Fibroblast of the aortic adventitia (primary cell): ENCODE measurements at places on chromosomes 7 and 10. TPM values are rescaled to one million over a fixed set of nuclear protein-coding genes. Genes with fewer than 3 reads are reported as not detected.

Gene LYZL2
- not detected in 2 replicates for total RNA-seq

Gene XRCC2
- 1.1 and 8.1 TPM in 2 replicates for total RNA-seq

DNA sequence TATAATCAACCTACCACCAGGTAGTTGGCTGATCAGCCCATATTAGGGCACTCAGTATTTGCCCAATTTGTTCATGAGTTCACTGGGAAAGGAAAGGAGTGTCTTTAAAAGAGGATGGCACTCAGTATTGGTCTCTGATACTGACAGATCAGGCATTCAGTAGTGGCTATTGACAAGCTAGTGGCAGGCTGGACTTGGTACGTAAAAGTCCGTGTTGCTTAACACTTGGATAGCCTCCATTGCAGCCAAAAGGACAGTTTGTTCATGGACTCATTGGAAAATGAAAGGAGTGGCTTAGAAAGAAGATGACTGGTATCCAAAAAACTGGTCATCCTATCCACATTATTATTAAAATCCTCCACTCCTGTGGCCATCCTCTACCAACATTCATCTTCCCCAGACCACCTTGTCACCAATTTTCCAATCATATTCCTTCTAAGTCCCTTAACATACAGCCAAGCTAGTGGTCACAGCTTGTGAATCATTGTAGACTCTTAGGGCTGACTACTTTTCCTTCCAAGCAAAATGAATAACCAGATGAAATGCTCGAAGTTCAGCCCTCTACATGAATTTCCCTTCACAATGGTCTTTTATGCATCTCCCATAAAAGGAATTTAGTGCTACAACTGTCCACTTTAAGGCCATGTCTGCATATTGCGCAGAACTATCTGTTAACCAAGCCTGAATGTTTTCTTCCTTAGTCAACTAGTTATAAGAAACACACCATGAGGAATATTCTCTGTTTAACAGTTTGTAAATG, 78.6 kb upstream of the MAGI2 start:
- no peak for DNase-seq

DNA sequence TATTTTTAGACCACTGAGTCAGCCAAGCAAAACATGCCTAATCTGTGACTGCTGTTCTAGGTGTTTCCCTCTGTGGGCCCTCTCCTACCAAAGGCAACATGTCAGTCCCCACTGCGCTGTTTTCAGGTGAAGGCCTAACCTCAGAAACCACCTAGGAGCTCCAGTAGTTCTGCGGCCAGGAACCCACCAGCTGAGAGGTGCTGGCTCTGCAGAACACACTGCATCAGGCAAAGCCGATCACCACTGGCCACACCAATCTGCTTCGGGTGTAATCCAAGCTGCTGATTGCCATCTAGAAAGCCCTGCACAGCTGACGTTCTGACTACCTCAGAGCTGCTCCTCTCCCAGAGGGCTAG, 14.9 kb downstream of the CAMK2G start:
- DNase-seq = no peak

Gene SSC4D
- total RNA-seq = 0.36 and 1.5 TPM in 2 replicates

DNA sequence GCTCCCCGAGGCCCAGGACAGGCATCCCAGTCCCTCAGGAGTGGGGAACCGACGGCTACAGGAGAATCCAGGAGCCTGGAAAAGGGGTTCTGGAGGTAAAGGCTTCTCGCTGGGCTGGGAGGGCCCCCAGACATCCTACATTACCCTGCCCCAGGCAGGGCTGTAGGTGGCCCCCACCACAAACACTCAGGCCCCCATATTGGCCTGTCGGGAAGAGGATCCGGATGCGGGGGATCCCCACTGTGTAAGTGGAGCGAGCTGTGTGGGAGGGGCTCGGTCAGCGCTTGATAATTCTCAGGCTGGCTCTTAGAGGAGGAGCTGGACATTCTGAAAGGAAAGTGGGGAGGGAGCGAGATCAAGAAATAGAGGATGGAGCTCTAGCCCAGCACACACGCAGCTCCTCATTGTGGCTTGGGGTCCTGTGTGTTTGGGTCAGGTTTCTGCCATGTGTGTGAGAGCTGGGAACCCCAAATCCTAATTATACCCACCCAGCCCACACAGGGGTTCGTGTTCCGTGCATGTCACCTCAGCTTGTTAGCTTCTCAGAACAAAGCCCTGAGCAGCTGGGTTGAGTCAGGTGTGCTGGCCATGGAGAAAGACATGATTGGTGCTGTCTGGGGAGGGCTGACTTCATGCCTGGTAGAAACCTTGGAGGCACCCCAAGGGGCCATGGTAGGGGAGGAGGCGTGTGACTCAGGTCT, 49.4 kb downstream of the ZNF467 start:
- no peak for DNase-seq

Gene GHRHR
- not detected in 2 replicates for total RNA-seq

GRCh38 chr7:150910996-150911422, 58.7 kb downstream of the AOC1 start:
- DNase-seq = no peak
